Activated CD4-positive, alpha-beta T cell treated with anti-CD3 and anti-CD28 coated beads, Interleukin-2, Interleukin-6, amounts not matched to agents 100 ng/mL and 50 ng/mL, durations not matched to agents 16 hours and 8 hours (primary cell): ENCODE measurements at places on chromosomes 4 and X.
A peak's percentile ranks its signal among the peaks of the same experiment; 100 is the strongest.

GRCh38 chrX:74250574-74250973 lies 53.4 kb upstream of the ZCCHC13 start:
- no peak for DNase-seq

DNA sequence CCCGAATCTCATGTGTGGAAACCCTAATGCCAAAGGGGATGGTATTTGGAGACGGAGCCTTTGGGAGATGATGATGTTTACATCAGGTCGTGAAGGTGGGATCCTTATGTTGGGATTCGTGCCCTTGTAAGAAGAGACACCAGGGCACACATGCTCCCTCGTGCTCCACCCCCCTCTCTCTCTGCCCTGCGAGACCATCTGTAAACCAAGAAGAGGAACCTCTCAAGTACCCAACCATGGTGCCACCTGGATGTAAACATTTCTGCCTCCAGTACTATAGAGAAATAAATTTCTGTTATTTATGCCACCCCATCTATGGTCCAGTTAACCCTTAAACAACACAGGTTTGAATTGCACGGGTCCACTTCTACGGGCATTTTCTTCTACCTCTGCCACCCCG lies 179.4 kb downstream of the DHRSX start:
- DNase-seq, result no peak

DNA sequence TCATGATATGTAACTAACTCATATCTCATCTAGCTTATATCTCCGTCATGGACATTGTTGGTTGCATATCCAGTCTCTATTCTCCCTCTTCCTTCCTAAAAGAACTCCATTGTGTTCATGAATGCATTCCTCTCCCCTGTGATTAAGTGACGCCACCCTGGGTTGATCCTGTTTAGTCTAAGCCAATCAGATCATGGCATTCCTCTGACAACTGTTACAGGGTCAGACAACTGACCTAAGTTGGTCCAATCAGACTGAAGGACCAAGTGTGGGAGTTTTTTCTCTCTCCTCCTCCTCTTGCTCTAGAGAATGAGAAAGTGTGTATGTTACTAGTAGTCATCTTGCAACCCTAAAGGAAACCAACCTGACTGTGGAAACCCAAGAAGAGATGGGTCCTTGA lies 3.6 kb downstream of the APOO start:
- DNase-seq, result no peak

- DNase-seq, result no peak
Measured at GRCh38 chr4:60682901-60683300, 517.2 kb upstream of the ADGRL3 start.

GRCh38 chr4:173370130-173370476 lies 651 bp upstream of the SAP30 start:
- no peak for DNase-seq

GRCh38 chr4:38102957-38103588 lies 142.9 kb downstream of the PTTG2 start:
- no peak for DNase-seq

GRCh38 chr4:126991965-126992364 lies 640.8 kb upstream of the INTU start:
- DNase-seq, result no peak

DNA sequence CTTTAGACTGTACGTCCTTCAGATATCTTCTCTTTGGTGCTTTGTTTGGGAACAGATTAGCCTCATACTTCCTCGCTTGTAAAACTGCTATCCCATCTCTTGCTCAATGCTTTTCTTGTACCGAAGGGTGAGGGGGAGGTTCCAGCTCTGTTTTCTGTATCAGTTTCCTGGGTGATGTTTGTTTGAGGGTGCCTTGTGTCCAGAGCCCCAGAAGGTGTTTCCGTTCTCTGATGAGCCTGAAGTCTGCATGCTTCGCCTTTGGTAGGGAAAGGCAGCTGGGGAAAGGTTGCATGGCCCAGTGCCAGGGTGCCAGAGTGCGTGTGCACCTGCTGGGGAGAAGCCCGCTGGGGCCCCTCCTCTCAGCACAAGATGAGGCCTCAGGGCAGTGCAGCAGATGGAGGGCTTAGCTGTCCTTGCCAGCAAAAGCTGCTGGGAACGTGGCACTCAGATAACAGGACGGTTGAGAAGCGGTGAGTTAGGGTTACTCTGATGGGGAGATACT lies 73.7 kb downstream of the TBL1X start:
- DNase-seq, result no peak

- no peak for DNase-seq
Measured at GRCh38 chrX:68914479-68914946, 85.7 kb downstream of the EFNB1 start.

GRCh38 chr4:71558248-71558647 lies 219.4 kb downstream of the SLC4A4 start:
- DNase-seq, result peak; percentile 12

GRCh38 chr4:125849869-125850268 lies 535.1 kb downstream of the FAT4 start:
- no peak for DNase-seq

- DNase-seq, result no peak
Measured at GRCh38 chr4:41517121-41517520, 20.8 kb upstream of the LIMCH1 start.

- no peak for DNase-seq
Measured at GRCh38 chrX:10203617-10204016, 46.8 kb downstream of the CLCN4 start.

GRCh38 chr4:70556856-70557255 lies 35.2 kb upstream of the AMBN start:
- no peak for DNase-seq

DNA sequence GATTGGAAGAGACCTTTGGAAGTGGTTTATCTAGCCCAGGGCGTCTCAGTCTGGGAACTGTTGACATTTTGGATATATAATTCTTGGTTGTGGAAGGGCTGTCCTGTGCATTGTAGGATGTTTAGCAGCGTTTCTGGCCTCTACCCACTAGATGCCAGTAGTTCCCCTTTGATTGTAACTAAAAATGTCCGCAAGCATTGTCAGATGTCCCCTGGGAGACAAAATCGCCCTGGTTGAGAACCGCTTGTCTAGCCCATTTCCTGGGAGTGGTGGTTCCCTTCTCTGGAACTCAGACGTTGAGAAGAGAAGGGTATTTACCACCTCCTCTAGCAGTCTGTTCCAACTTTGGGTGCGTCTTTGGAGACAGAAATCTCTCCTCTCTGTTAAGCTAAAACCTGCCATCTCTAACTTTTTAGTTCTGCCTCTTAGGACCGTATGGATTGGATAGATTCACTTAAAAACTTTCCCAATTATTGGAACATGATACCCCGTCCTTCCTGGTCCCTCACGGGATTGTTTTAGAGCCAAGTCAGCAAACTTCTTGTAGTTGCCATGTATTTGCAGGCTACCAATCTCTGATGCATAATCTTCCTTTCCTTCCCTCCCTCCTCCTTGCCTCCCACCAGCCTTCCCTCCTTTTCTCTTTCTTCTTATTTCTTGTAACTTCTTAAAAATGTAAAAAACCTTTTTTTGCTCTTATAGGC lies 13.9 kb downstream of the TMEM165 start:
- DNase-seq, result no peak

- DNase-seq, result no peak
Measured at GRCh38 chr4:115110191-115111181, 2.9 kb downstream of the NDST4 start.

DNA sequence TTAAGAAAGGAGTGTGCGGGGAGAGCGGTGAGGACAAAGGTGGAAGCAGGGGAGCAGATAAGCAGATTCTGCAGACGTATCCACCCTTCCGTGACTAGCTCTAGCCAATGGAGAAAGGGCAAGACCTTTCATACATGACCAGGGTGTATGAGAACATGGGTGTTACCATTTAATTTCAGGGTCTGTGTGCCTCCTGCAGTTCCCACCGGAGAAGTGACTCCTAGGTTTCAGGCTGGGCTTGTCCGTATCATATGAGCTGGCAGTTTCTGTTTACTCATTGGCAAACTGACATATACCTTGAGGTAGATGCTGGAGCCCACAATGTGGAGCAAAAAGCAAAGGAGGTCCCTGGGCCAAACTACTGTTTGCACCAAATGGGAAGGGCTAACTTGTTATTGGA lies 6.8 kb downstream of the RBM47 start:
- DNase-seq, result peak; percentile 78

GRCh38 chrX:139203651-139204570 lies 326.6 kb upstream of the F9 start:
- DNase-seq, result no peak

DNA sequence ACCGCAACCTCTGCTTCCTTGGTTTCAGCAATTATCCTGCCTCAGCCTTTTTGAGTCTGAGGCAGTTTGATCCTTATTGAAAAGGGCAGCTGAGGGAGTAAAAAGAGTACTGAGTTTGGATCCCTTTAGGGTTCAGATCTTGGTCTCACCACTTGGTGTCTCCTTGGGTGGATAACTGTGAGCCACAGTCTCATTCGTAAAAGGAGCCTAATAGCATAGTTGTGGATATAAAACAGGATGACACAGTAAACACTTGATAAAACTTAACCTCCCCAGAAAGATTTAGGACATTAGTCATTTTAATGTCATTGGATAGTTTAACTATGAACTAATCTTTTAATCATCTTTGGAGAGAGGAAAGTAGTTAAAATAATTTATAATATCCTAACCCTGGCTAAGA lies 173.0 kb downstream of the ANK2 start:
- no peak for DNase-seq

GRCh38 chr4:37476691-37477090 lies 209.5 kb downstream of the RELL1 start:
- DNase-seq, result no peak

GRCh38 chrX:120377715-120378114 lies 15.8 kb downstream of the ATP1B4 start:
- DNase-seq, result no peak

- DNase-seq, result no peak
Measured at GRCh38 chr4:8771666-8772065, 100.0 kb downstream of the HMX1 start.

DNA sequence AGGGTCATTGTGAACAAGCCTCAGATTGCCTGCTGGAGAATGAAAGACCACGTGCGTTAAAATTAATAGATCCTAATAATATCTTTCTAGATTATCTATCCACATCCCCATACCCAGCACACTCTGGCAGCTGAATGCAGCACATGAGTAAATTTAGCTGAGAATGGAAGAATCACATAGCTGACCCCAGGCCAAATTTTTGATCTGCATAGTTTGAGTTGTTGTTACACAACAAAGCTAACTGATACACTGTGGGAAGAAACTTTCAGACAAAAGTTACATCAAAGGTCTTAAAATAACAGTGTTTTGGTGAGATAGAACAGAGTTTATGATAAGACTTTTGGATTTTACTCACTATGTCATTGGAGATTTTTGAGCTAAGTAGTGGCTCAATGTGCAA lies 72.4 kb upstream of the ANXA10 start:
- no peak for DNase-seq

DNA sequence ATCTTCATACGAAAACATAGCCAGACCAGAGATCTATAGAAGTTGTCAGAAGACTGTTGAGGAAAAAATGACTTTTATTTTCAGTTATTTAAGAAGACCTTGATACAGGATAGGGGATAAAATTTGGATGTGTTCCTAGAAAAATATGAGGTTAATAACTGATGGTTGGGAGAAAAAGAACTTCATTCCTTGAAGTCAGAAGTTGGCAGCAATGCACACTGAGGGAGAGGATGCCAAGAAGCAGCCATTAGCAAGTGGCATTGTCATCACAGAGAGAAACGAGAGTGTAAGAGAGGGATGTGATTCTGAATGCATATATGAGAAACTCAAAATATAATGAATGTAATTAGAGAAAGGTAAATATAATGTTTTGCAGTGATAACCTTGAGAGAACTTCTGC lies 382.1 kb upstream of the EPHA5 start:
- DNase-seq, result no peak

GRCh38 chr4:81572402-81572801 lies 100.7 kb upstream of the RASGEF1B start:
- DNase-seq, result no peak

DNA sequence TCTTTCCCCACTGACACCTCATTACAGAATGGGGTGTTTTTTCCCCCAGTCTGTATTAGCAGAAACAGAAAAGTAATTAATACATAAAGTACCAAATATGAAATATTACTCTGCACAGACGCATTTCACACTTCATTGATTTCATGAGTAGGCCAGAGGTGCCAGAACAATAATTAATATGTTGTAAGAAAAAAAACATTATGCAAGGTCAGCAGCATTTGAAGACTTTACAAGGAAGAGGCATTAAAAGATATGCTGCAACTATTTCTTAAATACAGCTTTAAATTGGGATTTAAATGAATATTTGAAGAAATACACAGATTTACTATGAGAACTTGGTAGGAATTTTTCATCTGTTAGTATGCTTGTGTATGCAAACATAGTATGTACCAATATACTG lies 37.7 kb downstream of the NAA11 start:
- DNase-seq, result no peak

DNA sequence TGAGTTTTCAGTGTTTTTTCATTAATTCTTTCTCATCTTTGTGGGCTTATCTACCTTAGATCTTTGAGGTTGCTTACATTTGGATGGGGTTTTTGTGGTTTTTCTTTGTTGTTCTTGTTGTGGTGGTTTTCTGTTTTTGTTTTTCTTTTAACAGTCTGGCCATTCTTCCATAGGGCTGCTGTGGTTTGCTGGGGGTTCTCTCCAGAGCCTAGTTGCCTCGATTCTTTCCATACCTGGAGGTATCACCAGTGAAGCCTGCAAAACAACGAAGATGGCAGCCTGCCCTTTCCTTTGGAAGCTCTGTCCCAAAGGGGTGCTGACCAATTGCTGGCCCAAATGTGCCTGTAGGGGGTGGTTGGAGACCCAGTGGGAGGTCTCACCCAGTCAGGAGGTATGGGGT lies 168.6 kb upstream of the CLNK start:
- no peak for DNase-seq

DNA sequence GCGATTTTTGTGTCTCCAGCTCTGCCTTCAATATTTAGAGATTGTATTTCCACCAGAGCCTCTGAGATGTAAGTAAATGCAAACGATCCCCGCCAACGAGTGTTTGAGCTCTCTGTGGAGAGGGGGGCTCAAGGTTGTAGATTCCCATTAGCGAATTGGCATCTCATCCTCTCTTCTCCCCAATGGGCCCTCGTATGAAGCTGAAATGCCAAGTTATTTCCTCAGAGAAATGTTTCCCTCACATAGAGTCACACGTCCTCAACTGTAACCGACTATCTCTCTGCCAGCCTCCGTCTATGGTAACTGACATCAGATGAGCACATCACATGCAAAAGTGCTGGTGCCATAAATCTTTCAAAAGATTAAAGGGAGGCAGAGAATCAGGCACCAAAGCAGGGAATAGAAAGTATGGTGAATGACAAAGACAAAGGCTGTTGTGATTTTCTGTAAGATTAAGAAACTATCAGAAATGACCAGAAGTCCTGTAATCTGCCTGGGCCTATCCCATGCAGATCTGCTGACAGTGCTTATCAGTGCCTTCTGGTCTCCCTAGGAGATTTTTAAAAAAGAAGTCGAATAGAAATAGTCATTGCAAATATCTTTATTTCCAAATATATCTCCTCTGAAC lies 157.1 kb downstream of the PDGFRA start:
- no peak for DNase-seq

GRCh38 chrX:11329021-11329420 lies 35.8 kb downstream of the AMELX start:
- no peak for DNase-seq
